RWPE1 (cell line): ENCODE measurements at places on chromosomes 16 and 17.
A peak's percentile ranks its signal among the peaks of the same experiment; 100 is the strongest.

- no peak for DNase-seq
Observed at GRCh38 chr16:85454171-85454872, 158.8 kb upstream of the GSE1 start.

- peak; percentile 16 for DNase-seq
Observed at GRCh38 chr16:28167221-28167620, 44.5 kb downstream of the XPO6 start.

DNA sequence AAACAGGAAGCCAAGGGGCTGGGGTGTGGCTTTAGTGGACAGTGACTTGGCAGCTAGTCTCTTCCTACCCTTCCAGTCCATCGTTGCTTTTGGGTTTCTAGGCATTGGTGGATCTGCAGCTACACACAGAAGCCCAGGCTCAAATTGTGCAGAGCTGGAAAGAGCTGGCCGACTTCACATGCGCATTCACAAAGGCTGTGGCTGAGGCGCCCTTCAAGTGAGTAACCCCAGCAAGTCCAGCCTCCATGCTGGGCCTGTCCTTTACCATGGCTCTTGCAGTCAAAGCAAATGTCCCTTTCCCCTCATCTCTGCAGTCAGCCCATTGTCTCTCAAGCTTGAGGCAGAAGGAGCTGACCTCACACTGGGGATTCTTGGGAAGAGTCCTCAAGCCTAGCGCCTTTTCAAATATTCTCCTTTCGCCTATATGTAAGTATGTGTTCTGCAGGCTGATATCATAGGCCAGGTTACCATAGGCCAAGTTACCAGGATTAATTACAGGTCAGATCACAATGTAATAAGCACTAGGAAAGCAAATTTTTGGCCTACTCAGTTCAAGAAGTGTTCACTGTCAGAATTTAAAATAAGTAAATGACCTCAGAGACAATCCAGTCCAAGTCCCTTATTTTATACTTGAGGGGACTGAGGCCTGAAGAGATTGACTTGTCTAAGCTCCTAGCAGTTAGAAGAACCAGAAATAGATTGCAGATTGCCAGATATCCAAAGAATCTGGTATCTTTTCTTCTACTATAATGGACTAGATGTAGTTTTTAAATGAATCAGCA, 6.5 kb downstream of the EME1 start:
- no peak for DNase-seq

- DNase-seq = no peak
Observed at GRCh38 chr17:39920218-39921210, 2.1 kb upstream of the GSDMB start.

DNA sequence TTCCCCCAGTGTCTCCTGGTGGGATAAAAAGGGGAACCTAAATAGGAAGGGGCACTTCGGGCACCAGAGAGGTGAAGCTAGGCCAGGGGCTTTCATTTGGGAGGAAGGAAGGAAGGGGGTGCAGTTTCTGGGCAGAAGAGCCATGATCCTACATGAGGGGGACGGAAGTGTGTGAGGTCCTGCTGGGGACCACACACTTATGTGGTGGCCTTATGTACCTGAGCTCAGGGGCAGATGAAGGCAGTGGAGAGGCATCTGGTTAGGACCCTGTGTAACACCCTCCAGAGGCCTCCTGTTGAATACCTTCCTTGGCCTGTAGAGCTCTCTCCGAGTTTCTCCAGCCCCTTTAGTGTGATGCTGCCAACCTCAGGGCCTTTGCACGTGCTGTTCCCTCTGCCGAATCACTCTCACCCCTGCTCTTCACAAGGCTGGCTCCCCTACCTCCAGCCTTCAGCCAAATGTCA, 21.2 kb downstream of the IGFBP4 start:
- DNase-seq = no peak

GRCh38 chr16:85056211-85056748, 28.7 kb downstream of the KIAA0513 start:
- no peak for DNase-seq

DNA sequence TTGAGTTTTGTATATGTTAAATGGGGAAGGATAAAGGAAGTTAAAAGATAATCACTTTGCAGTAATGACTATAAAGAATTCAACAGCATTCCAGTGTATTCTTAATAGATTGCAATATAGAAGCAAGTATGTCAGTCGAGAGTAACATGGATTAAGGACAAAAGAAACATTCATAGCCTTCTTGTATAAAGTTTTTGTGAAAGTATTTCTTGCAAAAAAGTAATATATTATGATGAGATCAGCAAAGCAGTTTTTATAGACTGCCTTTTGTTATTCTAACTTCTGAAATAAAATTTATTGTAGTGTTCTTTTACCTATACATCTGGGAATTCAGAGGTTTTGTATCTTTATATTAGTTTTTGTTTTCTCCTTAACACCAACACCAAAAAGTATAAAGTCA, 184.9 kb upstream of the RBL2 start:
- no peak for DNase-seq

GRCh38 chr17:5975661-5976060, 94.5 kb upstream of the WSCD1 start:
- no peak for DNase-seq

- no peak for DNase-seq
Observed at GRCh38 chr16:88744577-88745521, 38.5 kb downstream of the CTU2 start.

GRCh38 chr17:19717031-19717360, 612 bp upstream of the SLC47A2 start:
- DNase-seq = no peak

- no peak for DNase-seq
Observed at GRCh38 chr16:88003316-88003715, 52.1 kb downstream of the BANP start.

- no peak for DNase-seq
Observed at GRCh38 chr17:16371742-16372141, 9.1 kb upstream of the UBB start.

GRCh38 chr16:49635009-49635350, 220.9 kb downstream of the ZNF423 start:
- DNase-seq = no peak

DNA sequence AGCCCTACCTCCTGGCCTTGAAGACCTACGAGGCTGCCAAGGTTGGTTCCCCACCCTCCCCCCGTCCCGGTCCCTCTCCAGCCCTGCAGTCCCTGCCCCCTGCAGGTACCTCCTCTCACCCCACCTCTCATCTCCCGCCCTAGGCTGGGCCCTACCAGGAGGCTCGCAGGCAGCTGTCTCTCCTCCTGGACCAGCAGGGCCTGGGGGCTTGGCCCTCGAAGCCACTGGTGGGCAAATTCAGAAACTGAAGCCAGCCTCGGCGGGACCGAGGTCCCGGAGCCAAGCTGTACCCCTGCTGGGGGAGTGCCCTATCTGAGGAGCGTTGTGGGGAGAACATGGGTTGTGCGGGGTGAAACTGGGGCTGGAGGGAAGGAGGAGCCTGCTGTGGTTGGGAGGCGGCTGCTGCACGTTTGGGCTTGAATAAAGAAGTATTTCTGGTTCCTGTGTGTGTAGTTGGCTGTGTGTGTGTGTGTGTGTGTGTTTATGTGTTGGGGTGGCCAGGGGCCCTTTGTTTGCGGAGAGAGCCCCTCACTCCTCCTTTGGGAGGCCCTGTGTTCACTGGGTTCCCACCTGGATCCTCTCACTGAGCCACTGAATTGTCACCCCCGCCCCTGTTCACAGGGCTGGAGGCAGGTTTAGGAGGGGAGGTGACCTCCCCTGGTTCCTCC, 5.9 kb downstream of the ADAD2 start:
- DNase-seq = peak; percentile 62

- no peak for DNase-seq
Observed at GRCh38 chr17:64155751-64156544, 26.0 kb upstream of the ERN1 start.

GRCh38 chr17:55340686-55341085, 75.9 kb downstream of the HLF start:
- no peak for DNase-seq

DNA sequence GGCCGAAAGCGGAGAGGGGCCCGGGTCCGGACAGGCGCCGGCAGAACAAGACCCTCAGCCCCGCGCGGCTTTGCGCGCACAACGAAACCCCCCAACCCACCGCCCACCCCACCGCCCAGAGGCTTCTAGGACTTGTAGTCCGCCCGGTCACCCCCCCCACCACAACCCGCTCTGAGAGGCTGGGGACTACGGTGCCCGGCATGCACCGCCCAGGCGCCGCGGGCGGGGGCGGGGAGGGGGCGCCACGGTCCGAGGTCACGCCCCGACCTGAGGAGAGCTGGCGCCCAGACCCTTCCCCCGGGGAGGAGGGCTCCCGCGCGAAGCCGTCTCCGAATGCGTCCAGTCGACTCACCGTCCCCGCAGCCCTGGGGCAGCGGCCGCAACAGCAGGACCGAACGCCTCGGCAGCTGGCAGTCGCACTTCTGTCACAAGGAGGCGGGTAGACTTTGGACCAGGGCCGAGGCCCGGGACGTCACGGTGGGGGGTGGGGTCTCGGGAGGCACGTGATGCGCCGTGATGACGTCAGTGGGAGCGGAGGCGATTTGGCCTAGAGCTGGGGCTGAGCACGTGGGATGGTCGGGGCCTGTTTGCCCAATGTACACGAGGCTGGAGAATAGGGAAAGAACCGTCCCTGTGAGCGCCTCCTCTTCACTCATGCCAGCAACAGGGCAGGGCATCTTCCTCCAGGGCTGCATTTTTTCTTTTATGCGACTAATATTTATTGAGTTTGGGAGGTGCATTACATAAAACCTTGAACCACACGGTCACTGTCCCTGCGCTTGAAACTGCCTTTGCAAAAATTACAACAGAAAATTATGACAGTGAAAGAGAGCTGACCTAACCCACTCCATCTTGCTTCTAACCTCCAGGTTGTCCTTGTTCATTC, at the start of gene CDIP1:
CDIP1 (minus strand) TSS at position 424 of the 886 bp plus-strand sequence. CDS start 24,643 bp downstream, outside the sequence.
- peak; percentile 95 for DNase-seq

DNA sequence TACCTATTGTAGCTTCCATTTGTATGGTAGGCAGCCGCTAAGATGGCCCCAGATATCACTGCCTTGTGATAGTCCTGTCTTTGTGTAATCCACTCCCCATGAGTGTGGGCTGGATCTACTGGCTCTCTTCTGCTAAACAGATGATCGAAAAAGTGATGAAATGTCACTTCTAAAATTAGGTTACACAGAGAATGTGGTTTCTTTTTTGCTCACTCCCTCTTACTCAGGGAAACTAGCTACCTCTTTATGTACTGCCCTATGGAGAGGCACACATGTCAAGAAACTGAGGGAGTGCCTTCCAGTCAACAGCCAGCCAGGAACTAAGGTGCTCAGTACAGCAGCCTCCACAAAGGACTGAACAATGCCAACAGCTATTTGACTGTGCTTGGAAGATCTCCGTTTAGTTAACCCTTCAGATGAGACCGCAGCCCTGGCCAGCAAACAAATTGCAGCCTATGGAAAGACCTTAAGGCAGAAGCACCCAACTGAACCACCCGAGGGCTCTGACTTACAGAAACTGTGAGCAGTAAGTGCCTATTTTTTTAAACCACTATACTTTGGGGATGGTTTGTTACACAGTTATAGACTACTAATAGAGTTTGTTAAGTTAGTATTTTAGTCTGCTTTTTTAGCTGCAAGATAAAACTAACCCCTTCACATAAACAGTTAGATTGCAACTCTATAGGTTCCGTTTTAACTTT, 113.2 kb upstream of the MAF start:
- DNase-seq = no peak

- DNase-seq = no peak
Observed at GRCh38 chr17:43758497-43759174, at the start of gene SOST. SOST (minus strand) TSS chr17:43758791; CDS start chr17:43758741, 50 bp downstream.
